CD8-positive, alpha-beta memory T cell (primary cell): ENCODE measurements at places on chromosomes 3 and 15. TPM values are rescaled to one million over a fixed set of nuclear protein-coding genes. Genes with fewer than 3 reads are reported as not detected.

The PAK6 gene
- 1.7 TPM for total RNA-seq

The BOC gene
- not detected for total RNA-seq

DNA sequence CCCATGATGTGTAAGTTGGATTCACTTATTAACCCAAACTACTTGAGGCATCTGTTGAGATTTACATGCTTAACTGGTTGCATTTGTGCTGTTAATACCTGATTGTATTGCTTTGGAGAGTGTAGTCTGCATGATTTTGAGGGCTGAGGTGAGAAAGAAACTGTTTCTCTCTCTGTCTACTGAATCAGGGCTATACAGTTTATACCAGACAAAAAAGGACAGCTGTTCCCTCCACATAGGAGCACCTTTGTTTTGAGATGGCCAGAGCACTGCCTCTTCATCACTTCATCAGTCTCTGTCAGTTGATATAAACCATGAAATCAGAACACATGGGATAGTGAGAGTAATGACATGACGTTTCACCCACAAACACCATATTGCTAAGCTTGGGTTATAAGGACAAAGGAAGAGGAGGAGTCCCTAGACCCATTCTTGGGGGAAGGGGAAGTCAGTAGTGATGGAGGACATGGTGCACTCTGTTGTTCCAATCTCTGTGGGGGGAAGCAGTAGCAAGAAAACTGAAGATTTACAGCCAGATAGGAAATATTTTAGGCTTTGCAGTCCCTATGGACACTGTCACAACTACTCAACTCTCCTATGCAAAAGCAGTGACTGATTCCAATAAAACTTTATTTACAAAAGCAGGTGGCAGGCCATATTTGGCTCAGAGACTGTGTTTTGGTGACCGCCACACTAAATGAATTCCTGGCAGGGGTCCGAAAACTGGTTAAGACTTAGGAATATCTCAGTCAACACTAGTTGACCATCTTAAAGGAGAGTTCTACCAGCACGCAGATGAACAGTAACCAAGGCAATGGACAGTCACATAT is 123.9 kb upstream of the NR2E3 start:
- no peak for DNase-seq

DNA sequence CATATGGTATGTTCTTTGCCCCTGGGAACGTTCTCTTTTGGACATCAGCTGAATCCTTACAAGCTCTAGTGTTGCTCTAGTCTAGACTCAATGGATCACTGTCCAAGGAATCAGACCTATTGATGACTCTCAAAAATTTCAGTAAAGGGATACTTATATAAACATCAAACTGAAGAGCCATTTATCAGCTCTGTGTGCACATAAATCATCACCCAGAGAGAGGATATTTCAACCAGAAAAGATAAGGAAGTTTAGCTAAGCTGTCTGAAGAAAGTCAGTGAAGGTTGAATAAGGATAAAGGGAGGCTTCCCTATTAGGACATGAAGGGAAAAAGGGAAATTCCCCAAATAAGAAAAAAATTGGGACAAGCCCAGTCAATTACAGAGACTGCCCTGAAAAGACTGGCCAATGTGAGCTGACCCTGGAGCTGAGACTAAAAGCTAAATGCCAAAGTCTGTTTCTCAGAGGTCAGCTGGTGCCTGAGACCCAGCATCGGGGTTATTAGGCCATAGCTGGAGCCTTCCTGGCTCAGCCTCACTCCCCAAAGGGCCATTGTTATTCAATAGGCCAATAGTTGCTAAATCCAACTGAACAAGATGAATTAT is 424.1 kb upstream of the THBS1 start:
- no peak for DNase-seq

DNA sequence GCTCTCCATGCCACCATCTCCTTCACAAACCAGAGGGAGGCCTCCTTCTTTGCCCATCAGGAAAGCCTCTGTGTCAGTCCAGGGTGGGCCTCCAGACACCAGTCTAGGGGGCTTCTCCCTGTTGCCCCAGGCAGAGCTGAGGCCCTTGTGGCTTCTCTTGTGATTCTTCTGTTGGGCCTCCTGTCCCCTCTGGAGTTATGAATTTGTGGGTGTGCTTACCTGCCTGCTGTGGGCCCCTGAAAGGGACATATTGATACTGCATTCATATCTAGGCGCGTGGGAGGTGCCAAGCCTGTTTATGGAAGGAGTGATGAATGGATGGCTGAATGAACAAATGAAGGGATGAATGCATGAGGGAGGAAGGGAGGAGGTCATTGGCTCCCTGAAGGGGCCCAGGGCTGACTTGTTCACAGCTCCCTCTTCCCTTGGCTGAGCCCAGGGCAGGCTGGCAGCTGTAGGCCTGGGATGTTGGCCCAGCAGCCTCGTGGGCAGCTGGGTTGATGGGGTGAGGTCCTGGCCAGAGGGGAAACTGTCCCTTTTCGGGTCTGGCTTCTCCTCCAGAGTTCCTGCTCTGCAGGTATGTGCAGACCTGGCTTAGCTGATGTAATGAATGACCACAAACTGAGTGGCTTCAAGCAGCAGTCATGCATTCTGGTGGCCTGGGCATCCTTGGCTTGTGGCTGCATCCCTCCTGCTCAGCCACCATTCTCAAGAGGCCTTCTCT is 195.4 kb downstream of the GOLGA6L6 start:
- no peak for DNase-seq
